Right ventricle myocardium superior (tissue), 1 donor: ENCODE measurements at places on chromosomes 3 and 15. TPM values are rescaled to one million over a fixed set of nuclear protein-coding genes. Genes with fewer than 3 reads are reported as not detected.
A peak's percentile ranks its signal among the peaks of the same experiment; 100 is the strongest.

DNA sequence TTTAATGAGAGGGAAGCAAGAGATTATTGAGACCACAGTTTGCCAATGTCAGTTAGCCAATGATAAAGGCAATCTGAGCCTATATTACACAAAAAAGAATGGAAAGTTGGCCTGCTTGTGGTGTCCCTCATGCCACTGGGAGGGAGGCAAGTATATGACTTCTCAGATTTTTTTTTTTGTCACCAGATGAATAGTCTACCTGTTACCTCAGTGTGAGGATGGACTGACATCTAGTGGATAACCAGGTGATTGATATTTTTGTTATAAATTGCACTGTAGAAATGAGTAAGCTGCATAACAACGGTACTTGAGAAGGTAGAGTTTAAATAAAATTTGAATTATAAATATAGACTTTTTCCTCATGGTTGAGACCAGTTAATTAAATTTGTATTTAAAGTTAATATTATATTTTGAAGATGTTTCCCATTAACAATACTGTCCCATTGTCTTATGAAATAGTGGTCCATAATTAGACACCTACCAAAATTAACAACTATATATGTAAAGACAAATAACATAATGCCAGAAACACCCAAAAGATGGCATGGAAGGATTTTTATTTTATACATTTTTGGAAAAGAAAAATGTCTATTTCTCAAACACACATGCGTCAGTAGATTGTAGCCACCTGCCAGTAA is 237.8 kb upstream of the GADL1 start:
- no peak for DNase-seq

DNA sequence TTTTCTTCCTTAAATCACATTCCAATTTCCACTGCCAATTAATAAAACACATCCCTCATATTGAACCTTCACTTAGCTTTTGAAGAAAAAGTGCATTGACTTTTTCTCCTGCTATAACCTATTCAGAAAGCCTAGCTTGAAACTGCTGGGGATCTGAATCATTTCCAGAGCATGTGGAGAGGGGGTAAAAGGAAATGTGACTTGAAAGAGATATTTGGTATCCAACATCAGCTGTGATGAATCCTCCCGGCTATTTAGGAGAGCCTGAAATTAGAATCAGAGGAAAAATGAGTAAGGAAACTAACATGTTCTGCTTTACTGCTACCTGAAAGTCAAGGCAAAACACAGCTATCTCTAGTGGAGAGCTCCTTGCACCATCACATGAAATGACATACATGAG is 2.6 kb upstream of the GNB5 start:
- no peak for DNase-seq

- DNase-seq, result no peak
These were observed 32.0 kb downstream of the AP4E1 start for GRCh38 chr15:50940506-50940905.

DNA sequence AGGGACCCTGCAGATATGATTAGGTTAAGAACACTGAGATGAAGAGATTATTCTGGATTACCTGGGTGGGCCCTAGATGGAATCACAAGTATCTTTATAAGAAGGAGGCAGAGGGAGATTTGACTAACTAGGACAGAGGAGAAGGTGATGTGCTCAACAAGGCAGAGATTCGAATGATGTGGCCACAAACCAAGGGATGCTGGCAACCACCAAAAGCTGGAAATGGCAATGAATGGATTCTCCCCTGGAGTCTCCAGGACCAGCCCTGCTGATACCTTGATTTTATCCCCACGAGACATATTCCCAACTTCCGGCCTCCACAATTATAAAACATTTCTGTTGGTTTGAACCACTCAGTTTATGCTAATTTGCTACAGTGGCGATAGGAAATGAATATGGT is 42.9 kb downstream of the RGMA start:
- DNase-seq, result peak; percentile 1

GRCh38 chr3:161203485-161204098 is 17.5 kb upstream of the NMD3 start:
- no peak for DNase-seq

Gene MUC13
- total RNA-seq, result not detected

Gene GJD2
- total RNA-seq, result not detected

Gene IP6K2
- 22.7 TPM for total RNA-seq

Gene LHFPL4
- not detected for total RNA-seq

GRCh38 chr15:91357011-91357410 is 257.0 kb downstream of the SV2B start:
- DNase-seq, result no peak

DNA sequence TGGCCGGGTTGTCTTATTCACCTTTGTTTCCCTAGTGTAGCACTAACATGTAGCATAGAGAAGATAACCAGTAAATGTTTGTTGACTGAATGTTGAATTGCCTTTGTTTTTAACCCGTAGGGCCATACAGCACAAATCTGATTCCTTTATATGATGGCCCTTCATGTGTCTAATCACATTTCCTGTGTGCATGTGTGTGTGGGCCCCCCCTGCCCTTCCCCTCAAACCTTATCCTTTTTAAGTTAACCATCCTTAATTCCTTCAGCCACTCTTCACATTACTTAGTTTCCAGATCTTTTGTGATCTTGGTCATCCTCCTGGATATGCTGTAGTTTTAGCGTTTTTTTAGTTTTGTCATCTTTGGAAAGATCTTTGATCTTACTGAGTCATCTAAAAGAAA is 4.2 kb downstream of the NEO1 start:
- no peak for DNase-seq
